ENCODE measurements at places on chromosomes 12 and 14.

DNA sequence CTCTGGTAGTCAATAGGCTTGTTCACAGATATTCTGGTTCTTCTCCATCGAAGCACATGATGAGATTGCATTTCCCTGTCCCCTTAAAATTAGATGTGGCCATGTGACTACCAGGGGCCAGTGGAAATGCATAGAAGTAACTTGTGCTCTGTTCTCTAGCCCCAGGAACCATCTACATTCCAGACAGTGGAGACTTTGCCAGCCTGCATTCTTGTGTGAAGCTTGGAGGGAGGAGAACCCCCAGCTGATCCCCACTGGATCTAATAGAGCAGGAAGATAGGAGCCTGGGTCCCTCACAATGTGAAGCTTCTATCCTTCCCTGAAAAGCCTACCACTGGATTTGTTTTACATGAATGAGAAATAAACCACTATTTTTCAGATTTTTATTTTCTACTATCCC, 130.1 kb downstream of the KITLG start:
- no peak for DNase-seq

GRCh38 chr12:68815928-68816800, 8.2 kb downstream of the MDM2 start:
- no peak for DNase-seq

DNA sequence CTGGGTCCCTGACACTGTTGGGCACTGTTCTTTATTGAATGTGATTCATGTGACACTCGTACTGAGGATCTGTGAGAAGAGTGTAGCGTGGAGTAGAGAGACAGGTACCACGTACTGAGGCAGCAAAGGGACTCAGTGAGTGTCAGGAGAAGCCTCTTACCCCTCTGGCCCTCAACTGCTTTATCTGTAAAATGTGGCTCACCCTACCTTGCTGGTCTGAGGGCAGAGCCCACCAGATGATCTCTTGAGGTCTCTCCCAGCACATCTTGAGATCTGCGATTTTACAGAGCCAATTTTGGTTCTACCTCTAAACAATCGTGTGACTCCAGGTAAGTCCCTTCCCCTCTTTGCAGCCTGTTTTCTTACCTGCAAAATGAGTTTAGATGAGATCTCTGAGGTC, 3.1 kb downstream of the CEBPE start:
- no peak for DNase-seq

DNA sequence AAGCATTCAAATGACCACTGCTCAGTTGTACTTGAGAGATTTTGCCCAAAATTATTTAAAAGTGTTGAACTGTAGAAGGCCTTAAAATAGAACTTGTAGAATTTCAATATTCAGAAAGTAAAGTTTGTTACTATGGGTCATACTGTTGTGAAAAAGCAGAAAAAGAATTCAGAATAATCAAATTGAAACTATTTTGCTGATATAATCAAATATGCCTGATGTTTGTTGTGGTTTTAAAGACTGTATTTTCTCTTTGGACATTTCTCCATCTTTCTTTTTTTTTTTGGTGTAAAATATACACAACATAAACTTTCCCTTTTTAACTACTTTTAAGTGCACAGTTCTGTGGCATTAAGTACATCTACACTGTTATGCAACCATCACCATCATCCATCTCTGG, 374.7 kb downstream of the APAF1 start:
- no peak for DNase-seq

DNA sequence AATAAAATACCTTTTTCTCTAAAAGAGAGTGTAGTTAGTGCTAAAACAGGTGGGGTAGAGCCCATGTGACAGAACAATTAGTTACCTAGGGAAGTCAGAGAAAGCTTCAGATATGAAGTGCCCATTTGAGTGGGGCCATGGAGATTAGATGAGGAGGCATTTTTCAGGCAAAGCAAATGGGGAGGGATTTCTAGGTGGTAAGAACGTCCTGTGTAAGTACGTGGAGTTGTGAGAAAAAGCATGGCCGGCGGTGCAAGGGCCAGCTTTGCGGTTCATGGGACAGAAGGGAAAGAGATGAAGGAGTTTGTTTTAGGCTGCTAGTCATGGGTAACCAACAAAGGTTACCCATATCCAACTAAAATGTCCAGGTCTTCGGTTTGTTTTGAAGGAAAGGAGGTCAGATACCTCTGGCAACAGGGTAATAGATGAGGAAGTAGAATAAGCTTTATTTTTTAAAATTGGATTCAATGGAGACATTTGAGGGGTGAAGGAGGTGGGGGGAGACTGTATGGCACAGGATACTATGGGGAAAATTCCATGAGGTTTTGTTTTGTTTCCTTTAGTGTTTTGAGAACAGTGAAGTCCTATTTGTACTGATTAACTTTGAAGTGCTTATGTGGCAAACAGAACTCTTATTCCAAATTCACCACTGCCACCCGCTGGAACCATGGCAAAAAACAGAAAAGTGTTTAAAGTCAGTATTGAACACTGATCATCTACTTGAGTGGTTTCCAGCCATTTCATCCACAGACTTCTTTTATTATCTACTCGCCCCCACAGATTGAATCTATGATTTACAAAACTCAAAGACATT, 10.0 kb upstream of the SNRPF start:
- no peak for DNase-seq

GRCh38 chr12:74644681-74645080, 107.0 kb downstream of the ATXN7L3B start:
- no peak for DNase-seq
